ENCODE measurements at places on chromosomes 2 and 18. TPM values are rescaled to one million over a fixed set of nuclear protein-coding genes. Genes with fewer than 3 reads are reported as not detected.

PDE1A gene
- not detected for total RNA-seq

ERFE gene
- total RNA-seq, result 2.1 TPM

PAX3 gene
- not detected for total RNA-seq

CD8B gene
- total RNA-seq, result 0.24 TPM

IL36B gene
- total RNA-seq, result not detected

SIX2 gene
- not detected for total RNA-seq

ANKRD53 gene
- total RNA-seq, result 0.28 TPM

DIPK1C gene
- not detected for total RNA-seq

WDR75 gene
- total RNA-seq, result 70.6 TPM

NUP35 gene
- total RNA-seq, result 53.6 TPM

NOL4 gene
- total RNA-seq, result 0.74 TPM

NOSTRIN gene
- not detected for total RNA-seq

NEB gene
- 0.98 TPM for total RNA-seq

CTAGE1 gene
- total RNA-seq, result not detected

PRSS56 gene
- not detected for total RNA-seq

CCDC121 gene
- 1.6 TPM for total RNA-seq

THSD7B gene
- total RNA-seq, result 0.50 TPM

ARHGEF33 gene
- 0.92 TPM for total RNA-seq

TMEM247 gene
- not detected for total RNA-seq

UPP2 gene
- total RNA-seq, result not detected

CPLX4 gene
- not detected for total RNA-seq

KIF1A gene
- 204 TPM for total RNA-seq

CNDP1 gene
- 0.29 TPM for total RNA-seq

FAM117B gene
- 24.5 TPM for total RNA-seq

UGT1A5 gene
- total RNA-seq, result not detected

GLI2 gene
- 59.3 TPM for total RNA-seq

TMEM182 gene
- total RNA-seq, result 3.6 TPM

CYS1 gene
- total RNA-seq, result 0.07 TPM

PTH2R gene
- 0.20 TPM for total RNA-seq

TCF7L1 gene
- total RNA-seq, result 117 TPM

ANKRD12 gene
- total RNA-seq, result 38.9 TPM

FAM110C gene
- 3.6 TPM for total RNA-seq

TET3 gene
- 24.7 TPM for total RNA-seq

TXNDC2 gene
- total RNA-seq, result 0.28 TPM

DNAJC5G gene
- total RNA-seq, result 0.44 TPM

TTN gene
- 0.59 TPM for total RNA-seq

MDH1B gene
- total RNA-seq, result 1.3 TPM

CRYGC gene
- total RNA-seq, result not detected

SERPINB12 gene
- not detected for total RNA-seq

TWIST2 gene
- total RNA-seq, result 0.33 TPM

TDRD15 gene
- total RNA-seq, result not detected

TFCP2L1 gene
- 1.9 TPM for total RNA-seq

LYG1 gene
- 0.31 TPM for total RNA-seq

FAM124B gene
- total RNA-seq, result 0.83 TPM

ADGRF3 gene
- total RNA-seq, result 0.09 TPM

TXNDC9 gene
- 35.3 TPM for total RNA-seq

FER1L5 gene
- 1.2 TPM for total RNA-seq

SRD5A2 gene
- total RNA-seq, result not detected

IL1RL2 gene
- total RNA-seq, result not detected

PIEZO2 gene
- 3.9 TPM for total RNA-seq

MARCO gene
- total RNA-seq, result not detected

C2orf69 gene
- total RNA-seq, result 22.0 TPM

RAMP1 gene
- total RNA-seq, result 0.63 TPM

Data from H9 (cell line).